ENCODE measurements at places on chromosomes 4 and X. TPM values are rescaled to one million over a fixed set of nuclear protein-coding genes. Genes with fewer than 3 reads are reported as not detected.

DNA sequence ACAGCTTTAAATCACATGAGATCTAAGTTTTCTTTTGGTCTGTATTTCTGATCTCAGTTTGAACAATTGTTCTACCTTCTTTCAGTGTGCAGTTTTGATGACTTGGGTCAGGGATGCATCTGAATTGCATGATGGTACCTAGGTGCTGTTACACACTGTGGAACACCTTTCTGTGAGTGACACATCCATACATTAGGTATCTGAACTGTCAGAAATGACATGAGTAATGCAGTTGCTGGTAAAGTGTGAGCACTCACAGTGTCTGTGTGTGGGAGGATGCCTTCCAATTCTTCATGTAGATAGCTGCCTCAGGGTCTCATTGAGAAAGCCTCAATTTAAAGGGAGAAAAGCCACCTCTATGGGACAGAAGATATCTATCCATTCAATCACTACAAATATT is 411.9 kb downstream of the PPARGC1A start:
- DNase-seq: no peak

GRCh38 chr4:176099314-176099713 is 33.7 kb downstream of the WDR17 start:
- no peak for DNase-seq

DNA sequence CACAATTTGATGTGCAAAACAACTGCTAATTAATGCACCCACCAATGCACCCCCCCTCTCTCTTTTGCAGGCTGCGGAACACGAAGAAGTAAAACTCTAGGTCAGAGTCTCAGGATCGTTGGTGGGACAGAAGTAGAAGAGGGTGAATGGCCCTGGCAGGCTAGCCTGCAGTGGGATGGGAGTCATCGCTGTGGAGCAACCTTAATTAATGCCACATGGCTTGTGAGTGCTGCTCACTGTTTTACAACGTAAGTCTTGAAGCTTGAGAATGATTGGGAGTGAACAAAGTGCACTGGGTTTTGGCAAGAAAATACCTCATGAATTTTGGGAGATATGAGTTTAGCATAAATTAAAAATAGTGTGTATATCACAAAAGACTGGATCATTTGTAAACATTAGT is 28.9 kb downstream of the TMPRSS11E start:
- no peak for DNase-seq

- DNase-seq: no peak
Observed at GRCh38 chr4:79013756-79014155, 74.5 kb upstream of the PAQR3 start.

DNA sequence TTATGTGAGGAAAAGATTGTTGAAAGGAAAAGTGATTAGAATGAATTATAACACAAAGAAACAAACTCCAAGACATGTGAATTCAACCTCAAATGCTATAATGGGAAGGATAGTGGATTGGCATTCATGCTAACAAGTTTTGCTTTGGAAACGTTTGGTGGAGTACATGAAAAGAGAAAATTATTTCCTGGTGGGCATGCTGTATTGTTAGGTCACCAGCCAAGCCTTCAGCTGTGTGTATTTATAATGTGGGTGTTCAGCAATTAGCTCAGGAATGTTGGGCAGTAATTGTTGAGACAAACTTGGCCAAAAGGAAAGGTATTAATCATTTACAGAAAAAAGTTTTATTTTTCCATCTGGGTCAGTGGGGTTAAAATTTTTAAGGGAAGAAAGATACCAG is 198.9 kb upstream of the ARSJ start:
- DNase-seq: no peak

DNA sequence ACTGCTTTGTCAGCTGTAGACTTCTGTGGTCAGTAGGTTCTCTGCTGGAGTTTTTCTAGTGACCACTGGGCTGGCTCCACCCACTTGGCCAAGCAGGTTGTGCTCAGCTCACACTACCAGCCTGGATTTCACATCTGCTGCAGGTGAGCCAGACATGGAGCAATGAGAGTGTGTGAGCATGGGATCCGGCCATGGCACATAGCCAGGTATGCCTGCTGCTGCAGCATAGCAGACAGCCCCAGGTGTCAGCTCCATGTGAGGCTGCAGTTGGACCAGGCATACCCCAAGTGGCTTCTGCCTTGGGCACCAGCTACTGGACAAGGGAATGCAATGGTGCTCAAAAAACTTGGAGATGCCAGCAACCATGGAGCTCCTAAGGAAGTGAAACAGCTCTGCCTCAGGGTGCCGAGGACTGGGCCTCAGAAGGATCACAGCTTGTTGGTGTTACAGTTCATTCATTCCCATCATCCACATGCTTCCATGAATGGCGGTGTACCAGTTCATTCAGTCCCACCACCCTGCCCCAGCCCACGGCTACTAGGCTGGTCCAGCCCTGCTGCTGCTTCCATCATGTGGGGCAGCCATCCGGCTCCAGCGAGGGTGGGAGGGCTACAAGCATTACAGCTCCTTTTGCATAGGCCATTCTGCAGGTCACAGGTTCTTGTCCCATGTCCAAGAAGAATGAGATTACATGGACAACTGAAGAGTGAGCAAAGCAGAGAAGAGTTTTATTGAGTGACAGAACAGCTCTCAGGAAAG is 389.1 kb upstream of the PCDH7 start:
- DNase-seq: no peak

DNA sequence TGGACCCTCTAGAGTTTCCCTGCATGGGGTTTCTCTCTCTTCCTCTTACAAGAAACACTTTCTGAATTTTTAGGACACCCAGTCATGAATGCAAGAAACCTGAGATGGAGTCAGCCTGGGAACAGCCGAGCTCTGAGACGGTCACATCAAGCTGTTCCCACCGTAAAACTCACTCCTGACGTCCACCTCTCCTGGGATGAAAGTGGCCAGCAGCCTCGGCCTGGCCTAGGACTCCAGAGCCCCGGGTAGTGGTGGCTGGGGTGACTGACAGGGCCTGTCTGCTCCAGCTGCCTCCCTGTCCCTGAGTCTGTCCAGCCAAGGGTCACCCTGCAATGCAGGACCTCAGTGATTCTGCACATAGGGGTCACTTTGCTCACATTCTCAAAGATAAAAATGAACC is 217.8 kb downstream of the SHOX start:
- no peak for DNase-seq

GLOD5 gene
- polyA plus RNA-seq: not detected

DNA sequence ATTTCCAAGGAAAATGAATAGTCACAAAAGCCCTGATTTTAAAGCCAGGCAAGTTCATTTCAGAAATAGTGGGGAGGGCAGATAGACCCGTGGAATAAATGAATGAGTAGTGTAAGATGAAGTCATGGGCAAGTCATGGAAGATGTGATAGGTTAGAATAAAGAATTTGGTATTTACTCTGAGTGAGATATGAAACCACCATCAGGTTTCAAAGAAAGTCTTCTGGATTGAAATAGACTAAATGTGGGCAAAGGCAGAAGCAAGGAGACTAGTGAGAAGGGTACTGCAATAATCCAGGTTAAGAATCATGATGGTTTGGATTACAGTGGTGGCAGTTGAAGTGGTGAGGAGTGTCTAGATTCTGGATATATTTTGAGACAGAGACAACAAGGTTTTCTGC is 218.5 kb upstream of the AFF2 start:
- DNase-seq: no peak

ZDHHC15 gene
- not detected for polyA plus RNA-seq

FATE1 gene
- polyA plus RNA-seq: not detected

CAPN6 gene
- polyA plus RNA-seq: 0.06 TPM

DNA sequence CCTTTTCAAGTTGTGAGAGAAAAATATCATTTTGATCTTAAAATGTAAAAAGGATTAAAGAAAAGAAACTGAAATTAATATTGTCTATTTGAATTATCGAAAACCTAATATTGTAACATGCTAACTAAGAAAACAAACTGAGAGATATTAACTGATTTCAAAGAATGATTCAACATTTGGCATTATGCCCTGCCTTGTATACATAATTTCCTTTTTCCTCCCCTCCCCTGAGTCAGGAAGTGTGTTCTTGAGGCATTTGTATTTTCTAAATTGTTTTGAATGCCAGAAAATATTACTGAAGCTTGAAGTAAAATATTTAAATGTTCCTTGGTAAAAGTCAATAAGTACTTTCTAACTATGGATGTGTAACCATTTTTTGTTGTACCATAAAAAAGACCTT is 49.4 kb downstream of the RPS6KA3 start:
- no peak for DNase-seq

DNA sequence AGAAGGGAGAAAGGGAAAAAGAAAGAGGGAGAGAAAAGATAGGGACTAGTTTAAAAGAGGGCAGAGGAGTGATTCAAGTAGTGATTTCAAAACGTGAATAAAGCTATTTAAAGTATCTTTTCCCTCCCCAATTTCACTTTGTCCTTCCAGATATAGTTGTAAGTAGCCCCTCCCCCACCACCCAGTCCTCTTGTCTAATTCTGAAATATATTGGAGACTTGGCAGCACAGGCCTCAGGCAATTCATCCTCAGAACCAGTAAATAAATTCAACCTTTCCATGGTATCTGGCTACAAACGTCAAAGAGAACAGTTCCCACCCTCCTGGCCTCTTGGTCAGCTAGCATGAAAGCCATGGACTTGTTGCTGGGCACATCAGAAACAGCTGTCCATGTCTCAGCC is 169.5 kb upstream of the SCML1 start:
- DNase-seq: no peak

GRCh38 chrX:38221391-38221929 is 789 bp upstream of the SRPX start:
- DNase-seq: no peak

SLIT2 gene
- 7.5 TPM for polyA plus RNA-seq

GRCh38 chrX:82163701-82164100 is 961.8 kb downstream of the SH3BGRL start:
- no peak for DNase-seq

MAGEB2 gene
- not detected for polyA plus RNA-seq

- no peak for DNase-seq
Observed at GRCh38 chr4:27742816-27743215, 882.2 kb downstream of the STIM2 start.

GRCh38 chrX:152926279-152926678 is 28.4 kb downstream of the ZNF185 start:
- peak; percentile 21 for DNase-seq

DNA sequence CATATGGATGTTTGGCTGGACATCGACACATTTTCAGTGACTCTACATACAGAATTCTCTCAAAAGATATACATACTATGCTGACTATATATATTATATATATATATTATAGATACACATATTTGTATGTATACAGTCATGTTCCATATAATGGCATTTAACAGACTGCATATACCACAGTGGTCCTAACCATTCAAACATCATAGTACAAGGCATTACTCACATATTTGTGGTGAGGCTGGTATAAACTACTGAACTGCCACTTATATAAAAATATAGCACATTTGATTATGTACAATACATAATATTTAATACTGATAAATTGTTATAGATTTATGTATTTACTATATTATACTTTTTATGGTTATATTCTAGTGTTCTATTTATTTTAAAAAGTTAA is 168.5 kb downstream of the IL15 start:
- no peak for DNase-seq

GRCh38 chrX:119826399-119826959 is 26.3 kb downstream of the UPF3B start:
- DNase-seq: no peak

CSAG2 gene
- polyA plus RNA-seq: not detected

KCND1 gene
- 0.30 TPM for polyA plus RNA-seq

ACSL1 gene
- 46.4 TPM for polyA plus RNA-seq

HELT gene
- polyA plus RNA-seq: not detected

- no peak for DNase-seq
Observed at GRCh38 chr4:24736066-24736465, 59.3 kb upstream of the SOD3 start.

XAGE2 gene
- not detected for polyA plus RNA-seq

GRIA3 gene
- polyA plus RNA-seq: 0.10 TPM

GRCh38 chr4:169315530-169316343 is 45.0 kb upstream of the SH3RF1 start:
- peak; percentile 35 for DNase-seq

TAF1 gene
- 14.6 TPM for polyA plus RNA-seq

NR3C2 gene
- 1.5 TPM for polyA plus RNA-seq

TLR7 gene
- not detected for polyA plus RNA-seq

- no peak for DNase-seq
Observed at GRCh38 chrX:36898301-36898700, 109.9 kb upstream of the FAM47C start.

CT45A5 gene
- polyA plus RNA-seq: not detected

- no peak for DNase-seq
Observed at GRCh38 chr4:45554423-45554822, 569.4 kb downstream of the GABRG1 start.

GRCh38 chr4:169210504-169211118 is 60.1 kb downstream of the SH3RF1 start:
- DNase-seq: no peak

GRCh38 chr4:154422152-154422551 is 69.4 kb downstream of the DCHS2 start:
- DNase-seq: no peak

SPACA5 gene
- polyA plus RNA-seq: not detected

DNA sequence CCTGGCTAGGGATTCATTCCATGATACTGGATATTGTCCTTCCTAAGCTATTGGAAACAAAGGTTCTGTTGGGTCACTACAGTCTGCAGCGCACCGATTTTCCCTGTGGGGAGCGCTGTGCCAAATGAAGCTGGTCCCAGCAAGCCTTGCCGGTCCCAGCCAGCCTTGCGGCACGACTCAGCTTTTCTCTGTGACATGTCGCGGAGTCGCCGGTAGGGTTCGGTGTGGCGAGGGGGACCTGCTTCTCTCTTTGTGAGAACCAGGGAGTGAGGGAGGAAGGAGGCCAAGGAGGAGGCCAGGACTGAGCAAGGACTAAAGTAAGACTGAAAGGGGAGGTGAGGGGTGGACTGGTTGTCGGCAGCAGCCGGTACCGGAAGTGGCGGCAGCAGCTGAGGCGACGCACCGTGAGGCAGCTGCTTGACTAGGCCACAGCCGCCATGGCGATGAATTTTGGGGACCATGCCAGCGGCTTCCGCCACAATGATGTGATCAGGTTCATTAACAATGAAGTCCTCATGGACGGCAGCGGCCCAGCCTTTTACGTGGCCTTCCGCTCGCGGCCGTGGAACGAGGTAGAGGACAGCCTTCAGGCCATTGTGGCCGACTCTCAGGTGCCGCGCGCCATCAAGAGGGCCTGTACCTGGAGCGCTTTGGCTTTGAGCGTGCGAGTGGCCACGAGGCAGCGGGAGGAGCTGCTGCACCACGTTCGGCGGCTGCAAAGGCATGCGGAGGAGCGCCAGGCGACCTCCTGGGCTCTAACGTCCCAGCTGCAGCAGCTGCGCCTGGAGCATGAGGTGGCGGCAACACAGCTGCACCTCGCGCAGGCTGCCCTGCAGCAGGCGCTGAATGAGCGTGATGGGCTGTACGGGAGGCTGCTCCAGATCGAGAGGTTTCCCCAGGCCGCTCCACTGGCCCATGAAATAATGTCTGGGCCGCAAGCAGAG is at the start of gene TEX13D:
Gene TEX13D, plus strand, starts transcription at position 180 of the 944 bp plus-strand sequence. Its CDS starts 258 bp downstream, at position 438.
- DNase-seq: no peak

CDKN2AIP gene
- polyA plus RNA-seq: 13.6 TPM
